H54 (cell line): ENCODE measurements at places on chromosomes 6 and 20.
A peak's percentile ranks its signal among the peaks of the same experiment; 100 is the strongest.

DNA sequence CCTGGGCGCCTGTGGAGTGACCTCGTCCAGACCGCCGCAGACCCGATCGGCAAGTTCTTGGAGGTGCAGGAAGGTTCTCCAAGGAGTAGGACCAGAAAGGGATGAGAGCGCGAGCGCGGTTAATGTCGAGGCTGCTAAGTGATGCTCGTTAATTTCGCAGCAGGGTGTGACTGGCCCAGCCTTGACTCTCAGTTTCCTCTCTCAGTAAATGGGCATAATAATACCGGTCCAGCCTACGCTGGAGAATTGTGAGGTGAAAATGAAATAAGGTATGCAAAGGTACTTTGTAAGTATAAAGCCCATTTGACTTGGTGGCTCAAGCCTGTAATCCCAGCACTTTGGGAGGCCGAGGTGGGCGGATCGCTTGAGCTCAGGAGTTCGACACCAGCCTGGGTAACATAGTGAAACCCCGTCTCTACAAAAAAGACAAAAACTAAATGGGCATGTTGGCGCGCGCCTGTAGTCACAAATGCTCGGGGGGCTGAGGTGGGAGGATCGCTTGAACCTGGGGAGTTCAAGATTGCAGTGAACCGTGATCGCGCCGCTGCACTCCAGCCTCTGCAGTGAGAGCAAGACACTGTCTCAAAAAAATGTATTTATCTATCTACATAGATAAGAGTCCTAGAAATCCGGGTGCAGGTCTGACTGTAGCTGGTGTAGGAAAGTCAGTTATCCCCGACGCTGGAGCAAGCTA is 634 bp upstream of the BTBD9 start:
- DNase-seq, result no peak

GRCh38 chr20:34581341-34582184 is 23.0 kb downstream of the MAP1LC3A start:
- no peak for DNase-seq

DNA sequence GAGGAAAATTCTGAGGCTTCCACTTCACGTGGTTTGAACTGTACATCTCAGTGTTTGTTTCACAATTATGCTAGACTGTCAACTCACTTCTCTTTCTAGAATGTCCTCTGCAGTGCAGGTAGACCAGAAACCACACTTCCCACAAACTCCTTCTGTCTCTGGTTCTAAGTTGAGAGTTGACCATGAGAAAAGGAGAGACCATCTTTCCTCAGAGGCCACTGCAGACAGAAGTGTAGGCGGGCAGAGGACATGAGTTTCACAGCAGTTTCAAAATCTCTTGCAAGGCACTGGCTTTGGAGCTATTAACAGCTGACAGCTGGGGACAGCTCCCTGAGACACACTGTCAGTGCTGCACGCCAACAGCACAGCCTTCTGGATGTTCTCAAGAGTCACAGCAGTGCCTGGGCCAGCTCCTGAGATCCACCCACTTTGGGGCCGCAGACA is 55.4 kb upstream of the MOXD1 start:
- no peak for DNase-seq

DNA sequence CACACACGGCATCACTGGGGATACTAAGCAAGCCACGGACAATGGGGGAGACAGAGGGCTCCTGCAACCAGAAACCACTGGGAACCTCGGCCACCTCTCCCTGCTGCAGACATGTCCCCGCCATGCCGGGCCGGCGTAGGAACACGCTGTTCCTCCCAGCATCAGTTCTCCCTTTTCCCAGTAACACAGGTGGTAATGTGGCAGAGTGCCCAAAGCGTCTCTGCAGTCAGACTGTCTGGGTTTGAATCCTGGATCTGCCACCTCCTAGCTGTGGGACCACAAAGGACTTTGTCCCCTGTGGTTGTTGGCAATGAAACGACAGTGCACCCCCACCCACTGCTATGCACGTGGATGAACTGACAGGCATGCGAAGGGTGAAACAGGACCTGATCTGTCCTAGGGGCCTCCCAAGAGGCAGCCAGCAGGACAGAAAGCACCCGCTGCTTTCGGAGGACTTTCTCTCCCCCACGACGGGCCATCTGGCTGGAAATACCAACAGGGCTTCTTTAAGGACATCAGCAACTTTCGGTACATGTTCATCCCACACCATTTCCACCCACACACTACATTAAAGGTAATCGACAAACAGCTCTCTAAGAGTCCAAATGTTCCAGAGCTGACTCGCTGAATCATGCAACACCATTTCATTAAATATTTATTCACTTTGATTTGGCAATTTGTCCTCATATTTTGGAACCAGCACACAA is 74.1 kb downstream of the SULF2 start:
- DNase-seq, result no peak

- DNase-seq, result peak; percentile 51
Observed at GRCh38 chr6:85404564-85405174, 45.2 kb upstream of the NT5E start.

DNA sequence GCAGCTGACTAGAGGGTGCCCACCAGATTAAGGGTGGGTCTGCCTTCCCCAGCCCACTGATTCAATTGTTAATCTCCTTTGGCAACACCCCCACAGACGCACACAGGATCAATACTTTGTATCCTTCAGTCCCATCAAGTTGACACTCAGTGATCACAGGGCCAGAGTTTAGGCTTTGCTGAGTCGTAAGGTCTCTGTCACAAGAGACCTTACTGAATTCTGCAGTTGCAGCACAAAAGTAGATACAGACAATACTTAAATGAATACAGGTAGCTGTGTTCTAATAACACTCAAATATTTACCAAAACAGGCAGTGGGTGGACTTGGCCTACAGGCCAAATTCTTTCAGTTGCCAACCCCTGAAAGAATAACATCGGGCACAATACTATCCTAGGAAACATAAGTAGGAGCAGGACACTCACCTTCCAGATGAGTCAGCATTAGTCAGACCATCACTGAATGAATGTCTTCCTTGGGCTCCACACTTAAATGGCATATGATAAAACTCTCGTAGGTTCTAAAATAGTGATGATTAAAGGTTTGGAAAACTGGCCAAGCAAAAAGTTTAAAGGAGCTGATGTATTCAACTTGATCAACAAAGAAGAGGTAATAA is 190.0 kb downstream of the UBE3D start:
- DNase-seq, result peak; percentile 43

GRCh38 chr6:46315589-46315988 is 144.8 kb upstream of the ENPP5 start:
- no peak for DNase-seq

DNA sequence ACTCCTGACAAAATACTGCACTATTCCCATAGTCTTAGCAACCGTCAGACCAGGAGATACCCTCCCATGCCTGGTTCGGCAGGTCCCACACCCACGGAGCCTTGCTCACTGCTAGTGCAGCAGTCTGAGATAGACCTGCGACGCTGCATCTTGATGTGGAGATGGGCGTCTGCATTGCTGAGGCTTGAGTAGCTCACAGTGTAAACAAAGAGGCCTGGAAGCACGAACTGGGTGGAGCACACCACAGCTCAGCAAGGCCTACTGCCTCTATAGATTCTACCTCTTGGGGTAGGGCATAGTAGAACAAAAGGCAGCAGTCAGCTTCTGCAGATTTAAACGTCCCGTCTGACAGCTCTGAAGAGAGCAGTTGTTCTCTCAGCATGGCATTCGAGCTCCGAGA is 25.4 kb downstream of the TMEM244 start:
- no peak for DNase-seq

GRCh38 chr20:2658414-2659354 is 5.3 kb downstream of the IDH3B start:
- DNase-seq, result no peak

GRCh38 chr6:132190097-132190814 is 211.0 kb downstream of the MOXD1 start:
- no peak for DNase-seq

DNA sequence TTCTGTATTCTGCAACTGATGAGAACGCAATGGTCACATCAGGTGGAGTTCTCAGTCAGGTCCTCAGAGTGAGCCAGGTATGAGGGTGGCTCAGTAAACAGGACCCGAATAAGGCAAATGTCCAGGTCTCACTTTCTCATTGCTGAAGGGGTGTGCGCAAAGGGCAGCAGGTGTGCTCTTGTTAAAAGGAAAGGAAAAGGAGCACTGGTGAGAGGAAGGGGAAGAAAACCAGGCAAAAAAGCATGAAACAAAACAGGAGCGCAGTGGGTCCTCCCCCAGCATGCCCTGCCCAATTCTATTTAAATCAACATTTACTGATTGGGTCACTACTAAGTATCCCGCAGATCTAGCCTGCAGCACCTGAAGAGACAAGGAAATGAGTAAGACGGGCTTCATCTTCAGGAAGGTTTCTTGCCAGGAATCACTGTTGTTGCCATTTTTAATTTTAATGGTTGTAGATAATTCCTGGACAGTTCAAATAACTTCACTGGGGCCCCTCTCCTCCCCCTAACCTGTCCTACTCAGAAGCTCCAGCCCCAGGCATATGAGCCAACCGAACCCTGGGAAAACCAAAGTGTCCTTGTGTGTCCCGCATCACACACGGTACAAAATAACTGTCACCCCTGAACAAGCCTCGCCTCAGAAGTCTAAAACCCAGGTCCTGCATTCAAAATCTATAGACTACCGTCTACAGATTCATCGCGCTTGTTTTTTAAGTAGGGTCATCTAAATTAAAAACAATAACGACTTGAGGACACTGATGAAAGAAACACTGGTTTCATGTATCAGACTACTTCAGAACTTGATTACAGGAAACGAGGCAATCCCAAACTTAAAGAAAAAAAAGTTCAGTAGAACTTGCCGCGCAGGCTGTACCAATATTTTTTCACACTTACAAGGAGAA is 980 bp downstream of the MBOAT1 start:
- DNase-seq, result peak; percentile 27

DNA sequence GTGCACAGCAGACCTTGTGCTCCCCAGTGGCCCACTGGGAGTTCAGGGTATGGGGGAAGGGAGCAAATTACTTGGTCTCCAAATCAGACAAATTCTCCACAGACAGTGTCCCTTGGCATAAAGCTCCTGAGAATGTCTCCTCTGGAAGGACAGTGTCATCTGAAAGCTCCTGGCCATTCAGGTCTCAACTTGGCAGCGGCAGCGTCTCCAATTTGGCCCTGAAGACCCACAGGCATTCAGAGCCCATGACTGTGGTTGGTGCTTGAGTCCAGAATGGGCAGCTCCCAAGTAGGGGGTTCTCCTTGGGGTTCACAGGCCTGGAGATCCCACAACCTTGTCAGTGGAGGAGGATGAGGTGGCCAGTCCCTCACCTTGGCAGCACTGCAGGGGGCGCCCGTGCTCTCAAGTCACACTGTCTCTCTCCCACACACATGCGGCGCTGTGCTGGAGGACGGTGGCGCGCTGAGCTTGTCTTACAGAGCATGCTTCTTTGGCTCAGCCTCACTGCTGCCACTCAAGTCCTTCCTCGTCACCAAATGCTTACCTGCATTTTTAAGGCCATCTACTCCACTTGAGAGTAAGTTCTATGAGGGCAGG is 20.7 kb downstream of the DYNLRB1 start:
- no peak for DNase-seq

DNA sequence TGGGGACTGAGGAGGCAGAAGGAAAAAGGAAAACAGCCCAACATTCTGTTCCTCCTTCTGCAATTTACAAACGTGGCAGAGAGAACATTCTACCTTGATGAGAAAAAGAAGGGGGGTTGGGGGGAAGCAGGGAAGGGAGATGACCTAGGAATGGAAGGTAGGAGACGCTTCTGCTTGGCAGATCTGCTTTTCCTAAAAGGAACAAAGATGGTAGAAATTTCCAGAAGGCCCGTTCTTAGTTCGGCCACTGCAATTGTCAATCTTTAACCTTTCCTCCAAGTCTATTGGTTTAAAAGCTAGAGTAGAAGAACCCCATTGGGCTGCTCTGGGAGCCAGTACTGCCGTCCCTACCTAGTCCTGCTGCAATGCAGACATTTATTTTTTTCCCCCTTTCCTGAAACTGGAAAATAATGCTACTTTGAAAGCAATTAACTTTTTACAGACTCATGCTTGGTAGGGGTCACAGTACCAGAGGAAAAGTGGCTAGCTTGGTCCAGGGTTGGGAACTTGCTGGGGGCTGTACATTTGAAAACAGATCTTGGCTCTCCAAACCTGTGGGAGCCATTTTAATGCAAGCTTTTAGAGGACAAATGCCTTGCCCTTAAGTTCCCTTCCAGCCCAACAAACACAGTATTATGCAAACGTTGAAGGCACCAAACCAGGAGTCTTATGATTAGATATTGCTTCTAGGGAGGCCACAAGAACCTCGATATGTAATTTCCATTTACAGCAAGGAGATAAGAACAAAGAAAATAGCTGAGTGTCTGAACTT is 2.6 kb downstream of the ZMYND8 start:
- DNase-seq, result no peak

- no peak for DNase-seq
Observed at GRCh38 chr6:12090714-12091113, 78.6 kb downstream of the HIVEP1 start.

DNA sequence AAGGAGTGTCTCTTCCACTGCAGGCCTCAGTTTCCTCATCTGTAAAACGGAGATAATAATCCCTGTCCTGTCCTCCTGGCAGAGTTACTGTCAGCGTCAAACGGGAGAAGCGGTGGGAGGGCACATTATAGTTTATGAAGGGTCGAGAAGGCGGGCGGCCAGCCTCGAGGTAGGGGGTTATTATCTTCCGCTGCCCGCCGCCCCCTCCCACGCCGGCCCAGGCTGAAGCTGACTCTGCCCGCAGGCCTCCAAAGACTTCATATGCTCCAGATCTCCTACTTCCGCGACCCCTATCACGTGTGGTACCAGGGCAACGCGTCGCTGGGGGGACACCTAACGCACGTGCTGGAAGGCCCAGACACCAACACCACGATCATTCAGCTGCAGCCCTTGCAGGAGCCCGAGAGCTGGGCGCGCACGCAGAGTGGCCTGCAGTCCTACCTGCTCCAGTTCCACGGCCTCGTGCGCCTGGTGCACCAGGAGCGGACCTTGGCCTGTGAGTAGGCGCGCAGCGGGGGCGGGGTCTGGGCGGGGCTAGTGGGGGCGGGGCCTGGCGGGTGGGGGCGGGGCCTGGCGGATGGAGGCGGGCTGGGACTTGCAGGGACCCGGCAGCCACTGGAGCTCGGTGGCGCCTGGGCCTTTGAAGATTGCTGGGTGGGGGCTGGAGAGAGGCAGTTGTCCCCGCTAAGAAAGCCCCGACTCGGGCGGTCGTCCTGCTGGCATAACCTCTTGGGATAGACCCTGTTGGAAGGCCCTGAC is 2.8 kb downstream of the PROCR start:
- no peak for DNase-seq

- DNase-seq, result no peak
Observed at GRCh38 chr20:4511776-4512175, 209.9 kb upstream of the PRND start.

- no peak for DNase-seq
Observed at GRCh38 chr6:33217681-33218080, 9.4 kb downstream of the RING1 start.

GRCh38 chr6:32940656-32941213 is at the start of gene HLA-DMB:
Gene HLA-DMB (minus strand): TSS chr6:32941028. CDS start chr6:32940807, 221 bp downstream.
- DNase-seq, result peak; percentile 87
